NCI-H1417 (cell line): ENCODE measurements at places on chromosomes 3 and 15.

DNA sequence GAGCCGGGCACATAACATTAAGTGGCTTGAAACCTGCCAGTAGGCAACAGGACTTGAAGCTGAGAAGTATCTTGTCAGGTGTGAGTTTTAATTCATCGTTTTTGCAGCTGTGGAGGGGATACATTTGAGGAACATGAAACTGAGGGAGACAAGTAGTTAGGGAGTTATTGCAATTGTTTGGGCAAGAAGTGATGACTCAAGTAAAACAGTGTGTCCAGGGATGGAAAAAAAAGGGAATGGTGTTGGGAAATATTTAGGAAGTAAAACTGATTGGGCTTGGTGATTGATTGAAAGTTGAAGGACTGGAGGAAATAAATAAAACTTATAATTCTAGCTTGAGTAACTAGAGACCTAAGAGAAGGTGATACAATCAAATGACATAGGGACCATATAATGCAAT lies 85.5 kb downstream of the NCEH1 start:
- DNase-seq: no peak

- no peak for DNase-seq
Observed at GRCh38 chr15:100903168-100903554, 16.0 kb upstream of the LRRK1 start.

DNA sequence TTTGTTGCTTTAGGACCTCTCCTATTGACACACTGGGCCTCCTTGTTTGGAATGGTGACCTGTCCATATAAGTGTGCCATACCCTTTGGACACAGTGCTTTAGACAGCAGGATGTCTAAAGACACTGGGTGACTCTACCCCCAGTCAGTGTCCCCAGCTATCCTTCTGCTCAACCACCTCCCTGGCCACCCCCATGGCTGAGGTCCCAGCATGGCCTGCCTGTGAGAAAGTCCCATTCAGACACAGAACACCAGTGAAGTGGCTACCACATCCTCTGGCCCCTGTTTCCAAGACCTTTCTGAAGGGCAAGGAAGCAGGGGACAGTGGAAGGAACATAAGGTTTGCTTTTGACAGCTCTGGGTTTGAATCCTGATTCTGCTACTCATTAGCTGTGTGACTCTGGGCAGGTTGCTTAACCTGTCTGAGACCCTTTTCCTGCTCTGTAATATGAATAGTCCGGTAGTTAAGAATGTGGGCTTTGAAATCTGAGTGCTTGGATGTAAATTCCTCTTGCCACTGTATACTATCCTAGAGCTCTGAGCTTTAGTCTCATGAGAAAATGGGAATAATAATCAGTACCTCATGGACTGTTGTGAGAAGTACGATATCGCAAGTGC lies 6.3 kb upstream of the AP3S2 start:
- DNase-seq: no peak

DNA sequence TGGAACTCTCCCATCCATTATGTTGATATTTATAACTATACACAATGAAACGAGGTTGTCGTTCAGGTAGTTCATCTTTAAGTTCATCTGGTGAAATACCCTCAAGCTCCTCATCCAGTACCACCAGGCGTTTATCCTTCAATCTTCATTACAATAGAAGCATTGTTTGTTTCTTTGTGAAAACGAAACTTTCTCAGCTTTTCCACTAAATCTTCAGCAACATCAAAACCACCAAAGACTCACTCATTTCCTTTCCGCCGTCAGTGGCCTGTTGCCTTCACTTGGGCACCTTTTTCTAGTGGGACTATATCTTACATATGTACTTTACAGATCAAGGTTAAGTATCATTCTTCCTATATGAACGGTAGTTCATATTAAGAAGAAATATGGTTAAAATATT lies 44.1 kb upstream of the TFG start:
- no peak for DNase-seq

DNA sequence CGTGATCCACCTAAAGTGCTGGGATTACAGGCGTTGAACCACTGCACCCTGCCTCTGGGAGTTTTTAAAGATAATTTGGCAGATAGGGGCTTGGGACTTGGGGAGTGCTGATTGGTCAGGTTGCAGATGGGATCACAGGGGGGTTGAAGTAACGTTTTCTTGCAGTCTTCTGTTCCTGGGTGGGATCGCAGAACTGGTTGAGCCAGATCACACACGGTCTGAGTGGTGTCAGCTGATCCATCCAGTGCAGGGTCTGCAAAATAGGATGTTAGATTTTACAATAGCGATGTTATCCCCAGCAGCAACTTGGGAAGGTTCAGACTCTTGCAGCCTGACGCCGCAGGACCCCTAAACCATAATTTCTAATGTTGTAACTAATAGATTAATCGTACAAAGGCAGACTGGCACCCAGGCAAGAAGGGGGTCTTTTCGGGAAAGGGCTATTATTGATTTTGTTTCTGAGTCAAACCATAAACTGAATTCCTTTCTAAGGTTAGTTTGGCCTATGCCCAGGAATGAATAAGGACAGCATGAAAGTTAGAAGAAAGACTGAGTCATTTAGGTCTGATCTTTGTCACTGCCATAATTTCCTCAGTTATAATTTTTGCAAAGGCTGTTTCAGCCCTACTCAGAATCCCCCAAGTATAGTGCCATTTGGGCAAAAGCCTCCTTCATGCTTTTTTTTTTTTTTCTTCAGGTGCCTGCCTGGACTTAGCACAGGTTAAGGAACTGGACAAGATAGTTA lies 1.5 kb upstream of the CA12 start:
- DNase-seq: no peak
